Stimulated activated CD4-positive, alpha-beta T cell treated with anti-CD3 and anti-CD28 coated beads, TNF-alpha, amount 100 ng/mL, for 48 hours (primary cell): ENCODE measurements at places on chromosomes 5 and 9.

- DNase-seq: no peak
Observed at GRCh38 chr5:65577141-65577540, 14.0 kb downstream of the PPWD1 start.

DNA sequence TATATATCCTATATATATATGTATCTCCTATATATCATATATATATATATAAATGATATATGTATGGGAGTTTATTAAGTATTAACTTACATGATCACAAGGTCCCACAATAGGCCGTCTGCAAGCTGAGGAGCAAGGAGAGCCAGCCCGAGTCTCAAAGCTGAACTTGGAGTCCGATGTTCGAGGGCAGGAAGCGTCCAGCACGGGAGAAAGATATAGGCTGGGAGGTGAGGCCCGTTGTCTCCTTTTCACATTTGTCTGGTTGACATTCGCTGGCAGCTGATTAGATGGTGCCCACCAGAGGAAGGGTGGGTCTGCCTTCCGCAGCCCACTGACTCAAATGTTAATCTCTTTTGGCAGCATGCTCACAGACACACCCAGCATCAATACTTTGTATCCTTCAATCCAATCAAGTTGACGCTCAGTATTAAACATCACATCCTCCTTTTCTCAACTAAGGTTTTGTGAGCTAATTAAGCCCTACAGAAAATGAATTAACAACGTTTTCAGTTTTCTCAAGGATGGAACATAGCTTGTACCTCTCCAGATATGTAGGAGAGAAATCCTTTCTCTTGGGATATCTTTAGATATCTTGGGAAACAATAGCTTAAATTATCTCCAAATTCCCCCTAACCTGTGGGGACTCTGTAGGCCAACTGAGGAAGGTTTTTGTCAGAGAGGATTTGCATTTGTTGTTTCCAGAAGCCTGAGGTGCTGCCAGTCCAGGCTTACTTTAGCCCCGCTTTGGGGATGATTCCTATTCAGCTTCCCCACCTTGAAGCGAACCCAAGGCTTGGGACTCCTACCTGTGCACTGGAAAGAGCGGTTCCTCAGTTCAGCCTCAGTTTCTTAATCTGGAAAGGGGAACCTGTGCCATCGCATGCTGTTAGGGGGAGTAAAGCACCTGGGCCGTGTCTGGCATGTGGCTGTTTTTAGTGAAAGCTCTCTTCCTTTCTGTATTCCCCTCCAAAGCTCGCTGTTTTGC is 163.2 kb downstream of the CACNA1B start:
- no peak for DNase-seq

GRCh38 chr9:130756037-130756436 is 62.5 kb downstream of the EXOSC2 start:
- DNase-seq: no peak

GRCh38 chr5:172380987-172381643 is 73.2 kb downstream of the SH3PXD2B start:
- DNase-seq: no peak

GRCh38 chr5:151214614-151215545 is 9.0 kb downstream of the CCDC69 start:
- no peak for DNase-seq

- DNase-seq: no peak
Observed at GRCh38 chr9:107336718-107337360, 53.8 kb downstream of the RAD23B start.

- DNase-seq: no peak
Observed at GRCh38 chr5:149387982-149388381, 8.9 kb upstream of the IL17B start.

GRCh38 chr9:91694081-91694870 is 255.8 kb downstream of the ROR2 start:
- no peak for DNase-seq

GRCh38 chr5:14475045-14475444 is 106.5 kb upstream of the OTULINL start:
- no peak for DNase-seq

- DNase-seq: peak; percentile 68
Observed at GRCh38 chr9:35079426-35080341, at the start of gene FANCG. Gene FANCG (minus strand): TSS chr9:35079942. CDS start chr9:35079524, 418 bp downstream.
